ENCODE measurements at places on chromosomes 1 and 21. TPM values are rescaled to one million over a fixed set of nuclear protein-coding genes. Genes with fewer than 3 reads are reported as not detected.

Gene MFAP2
- total RNA-seq = not detected

Gene ELF3
- total RNA-seq = 0.19 TPM

Gene FCMR
- not detected for total RNA-seq

Gene CD244
- total RNA-seq = not detected

Gene CD5L
- 2.0 TPM for total RNA-seq

Gene PDE4B
- total RNA-seq = 5.5 TPM

Gene BMP8B
- not detected for total RNA-seq

Gene RPRD2
- total RNA-seq = 17.9 TPM

Gene SLC44A5
- not detected for total RNA-seq

Gene PLA2G2A
- not detected for total RNA-seq

Gene ROR1
- total RNA-seq = not detected

Gene LAMC2
- not detected for total RNA-seq

Gene VASH2
- total RNA-seq = not detected

Gene WDR47
- total RNA-seq = 20.3 TPM

Gene CFAP126
- not detected for total RNA-seq

Gene RWDD3
- 23.7 TPM for total RNA-seq

Gene ADORA1
- total RNA-seq = not detected

Gene CD1C
- total RNA-seq = 59.4 TPM

Gene MTARC1
- total RNA-seq = not detected

Gene CD1E
- total RNA-seq = not detected

Gene CEP85
- 23.8 TPM for total RNA-seq

Gene HSD11B1
- total RNA-seq = not detected

Gene PAPPA2
- not detected for total RNA-seq

Gene IL20
- total RNA-seq = not detected

Gene AIM2
- total RNA-seq = 1.7 TPM

Gene TMEM234
- 11.2 TPM for total RNA-seq

Gene TAF13
- 17.8 TPM for total RNA-seq

Gene IFNLR1
- total RNA-seq = 18.1 TPM

Gene KRTAP10-11
- not detected for total RNA-seq

Gene VWA5B1
- total RNA-seq = not detected

Gene ISG15
- 127 TPM for total RNA-seq

Gene NBPF6
- total RNA-seq = not detected

Gene KRTAP19-3
- total RNA-seq = not detected

Gene CTBS
- total RNA-seq = 19.2 TPM

Gene ZSWIM5
- 0.04 TPM for total RNA-seq

Gene NTMT2
- not detected for total RNA-seq

Gene LAMTOR2
- 106 TPM for total RNA-seq

Gene TEX38
- total RNA-seq = not detected

Gene TNFRSF14
- total RNA-seq = 10.3 TPM

Gene GIPC2
- 0.04 TPM for total RNA-seq

Gene COL6A1
- not detected for total RNA-seq

Gene CELA2A
- not detected for total RNA-seq

Gene CCDC27
- total RNA-seq = not detected

Gene GNG12
- total RNA-seq = not detected

Gene A3GALT2
- 0.47 TPM for total RNA-seq

Gene S100A9
- total RNA-seq = not detected

Gene GUCA2A
- total RNA-seq = not detected

Gene HAPLN2
- 0.47 TPM for total RNA-seq

Gene PLEKHN1
- total RNA-seq = 0.72 TPM

Gene CRABP2
- 0.56 TPM for total RNA-seq

Gene ORC1
- total RNA-seq = 9.9 TPM

Measured in Karpas-422 (cell line).